Lower leg skin (tissue), 4 donors: ENCODE measurements at places on chromosomes 12 and 14.

GRCh38 chr14:89920056-89920455 lies 34.5 kb downstream of the EFCAB11 start:
- no peak for DNase-seq

DNA sequence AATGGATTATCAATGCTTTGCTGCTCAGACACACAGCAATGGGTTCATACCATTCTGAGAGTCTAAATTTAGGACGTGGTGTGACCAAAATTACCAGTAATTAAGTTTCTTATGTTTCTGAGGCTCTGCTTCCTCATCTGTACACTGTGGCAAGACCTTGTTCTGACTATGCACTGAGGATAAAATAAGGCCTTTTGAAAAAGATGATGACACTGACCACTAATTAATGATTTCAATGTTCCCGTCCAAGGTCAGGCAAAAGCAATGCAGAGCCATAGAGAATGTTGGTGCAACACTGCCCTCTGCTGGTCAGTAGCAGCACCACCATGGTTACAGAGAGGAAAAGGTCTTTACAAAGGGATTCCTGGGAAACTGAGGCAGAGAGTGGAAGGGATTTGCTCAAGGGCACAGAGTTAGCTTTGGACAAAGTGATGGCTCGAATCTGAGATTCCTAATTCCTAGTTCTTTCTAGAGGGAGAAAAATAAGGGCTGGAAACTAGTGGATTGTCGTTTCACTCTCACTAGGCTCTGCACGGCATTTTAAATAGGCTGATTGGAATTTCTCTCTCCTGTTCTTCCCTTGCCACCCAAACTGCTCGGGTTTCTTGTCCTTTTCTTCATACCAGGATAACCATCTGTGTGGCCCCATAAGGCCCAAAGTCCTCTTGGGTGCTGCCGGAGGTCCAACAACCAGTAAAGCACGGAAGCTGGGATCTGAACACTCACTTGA lies 22.3 kb upstream of the P2RX7 start:
- peak; percentile 91 for DNase-seq

DNA sequence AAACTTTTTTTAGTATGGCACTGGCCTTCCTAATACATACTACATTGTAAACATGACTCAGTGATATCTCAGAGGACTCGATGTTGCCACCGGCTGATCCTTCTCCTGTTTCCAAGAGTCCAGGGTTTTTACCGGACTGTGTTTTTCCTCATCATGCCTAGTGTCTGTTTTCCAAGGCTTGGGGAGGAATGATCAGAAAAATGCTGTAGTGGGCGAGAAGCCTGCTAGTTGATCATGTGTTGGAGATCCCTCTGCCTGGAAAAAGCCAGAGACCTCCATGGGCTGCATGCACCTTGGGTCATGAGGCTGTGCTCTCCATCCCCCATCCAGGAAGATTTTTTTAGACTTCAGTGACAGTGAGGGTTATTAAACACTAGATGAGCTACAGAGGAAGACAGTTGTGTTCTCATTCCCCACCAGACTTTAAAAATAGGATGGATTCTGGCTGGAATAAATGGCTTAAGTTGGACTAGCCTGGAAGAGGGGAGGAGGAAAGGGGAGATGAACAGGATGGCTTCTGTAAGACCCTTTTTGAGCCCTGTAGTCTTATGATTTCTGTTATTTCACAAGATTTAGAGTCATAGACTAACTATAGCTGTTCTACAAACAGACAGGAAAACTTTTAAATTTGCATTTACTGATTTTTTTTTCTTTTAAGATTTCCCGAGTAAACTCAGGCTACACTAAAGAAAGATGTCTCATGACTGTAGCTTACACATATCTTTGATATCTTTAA lies 145.7 kb downstream of the SAMD4A start:
- DNase-seq = peak; percentile 45

DNA sequence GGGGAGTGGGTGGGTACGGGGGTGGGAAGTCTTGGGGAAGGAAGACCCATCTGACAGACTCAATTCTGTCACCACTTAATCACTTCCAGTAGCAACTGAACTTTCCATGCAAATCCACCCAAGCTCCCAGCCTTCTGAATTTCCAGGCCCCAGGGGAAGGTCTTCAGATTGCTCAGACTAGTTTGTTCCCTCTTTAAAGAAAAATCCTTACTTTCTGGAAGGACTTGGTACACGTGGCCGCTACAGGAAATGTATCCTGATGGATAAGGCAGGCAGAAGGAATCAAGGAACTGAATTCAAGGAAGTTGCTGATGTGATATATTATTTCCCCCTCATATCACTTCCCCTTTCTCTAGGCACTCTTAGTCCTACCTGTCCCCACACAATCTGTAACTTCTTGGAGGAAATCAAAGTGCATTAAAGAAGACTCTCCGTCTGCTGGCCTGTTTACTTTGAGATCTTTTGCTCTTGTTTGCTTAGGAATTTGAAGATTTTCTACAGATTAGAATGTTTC lies 6.4 kb downstream of the NFKBIA start:
- no peak for DNase-seq

DNA sequence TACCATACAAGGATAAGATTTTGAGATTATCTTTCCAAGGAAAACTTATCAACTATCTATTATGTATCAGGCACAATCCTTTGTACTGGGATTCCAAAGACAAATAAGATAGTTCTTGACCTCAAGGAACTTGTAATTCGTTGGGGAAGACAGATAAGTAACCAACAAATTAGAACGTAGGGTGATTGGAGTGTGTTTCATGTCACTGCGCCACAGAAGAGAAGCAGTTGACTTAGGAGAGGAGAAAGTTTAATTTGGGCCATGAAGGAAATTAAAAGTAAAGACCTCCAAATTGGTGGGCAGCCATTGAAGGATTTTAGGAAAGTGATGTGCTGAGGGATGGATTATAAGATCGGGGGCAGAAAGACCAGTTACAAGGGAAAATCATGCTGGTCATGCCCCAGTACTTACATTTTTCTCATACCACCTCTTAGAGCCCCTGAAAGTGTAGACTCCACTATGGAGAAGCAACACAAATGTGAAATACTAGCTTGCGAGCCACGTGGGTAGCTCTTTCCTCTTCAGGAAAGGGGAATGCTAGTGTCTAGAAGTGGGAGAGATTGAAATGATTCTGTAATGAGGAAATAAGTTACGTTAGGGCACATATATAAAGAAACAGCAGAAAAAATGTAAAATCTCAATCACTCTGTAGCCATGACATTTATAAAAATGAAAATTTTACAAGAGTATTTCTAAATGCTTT lies 148.7 kb downstream of the ETV6 start:
- DNase-seq = no peak

DNA sequence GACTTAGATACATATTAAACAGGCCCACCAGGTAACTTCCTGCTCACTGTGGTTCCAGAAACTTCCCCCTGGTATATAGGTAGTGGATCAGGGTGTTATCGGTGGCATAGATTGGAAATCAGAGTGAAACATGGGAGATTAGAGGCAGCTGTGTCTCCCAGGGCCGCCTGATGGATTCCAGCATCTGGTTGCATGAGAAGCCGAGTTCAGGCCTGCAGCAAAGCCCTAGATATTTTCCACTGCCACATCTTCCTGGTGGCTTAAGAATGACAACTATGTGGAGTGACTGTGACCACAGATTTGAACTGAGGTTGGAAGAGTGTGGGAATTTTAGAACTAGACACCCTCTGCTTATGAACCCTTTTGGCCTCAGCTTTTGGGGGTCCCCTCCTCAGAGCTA lies 184.8 kb upstream of the NTF3 start:
- no peak for DNase-seq

DNA sequence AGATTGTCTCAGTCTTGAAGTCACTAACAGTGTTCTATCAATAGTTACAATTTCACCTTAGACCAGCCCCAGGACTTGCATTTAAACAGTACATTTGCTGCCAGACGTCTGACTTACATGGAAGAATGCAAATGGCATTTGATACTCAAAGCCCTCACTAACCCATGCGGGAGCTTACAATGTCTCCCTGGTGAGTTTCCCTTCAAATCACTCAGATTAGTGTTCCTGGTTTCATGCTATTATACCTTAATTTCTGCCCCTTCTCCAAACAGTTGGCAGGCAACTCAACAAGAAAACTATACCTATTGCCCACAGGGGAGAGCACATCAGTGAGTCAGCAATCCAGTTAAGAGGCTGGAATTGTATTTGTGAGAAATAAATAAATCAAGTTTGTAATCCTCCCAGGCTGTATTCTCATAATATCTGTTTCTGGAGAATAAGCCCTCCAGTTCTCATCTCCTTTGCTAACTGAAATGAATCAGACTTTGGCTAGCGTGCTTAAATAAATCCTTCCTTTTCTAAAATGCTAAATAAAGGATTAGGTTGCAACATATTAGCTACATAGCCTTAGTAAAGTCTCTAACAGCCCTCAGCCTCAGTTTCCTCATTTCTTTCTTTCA lies 23.7 kb downstream of the GSTZ1 start:
- no peak for DNase-seq

- DNase-seq = no peak
Observed at GRCh38 chr14:75602503-75602902, 24.1 kb downstream of the FLVCR2 start.

- no peak for DNase-seq
Observed at GRCh38 chr12:82481954-82482353, 123.6 kb downstream of the METTL25 start.

GRCh38 chr12:11795913-11796459 lies 146.5 kb downstream of the ETV6 start:
- no peak for DNase-seq

DNA sequence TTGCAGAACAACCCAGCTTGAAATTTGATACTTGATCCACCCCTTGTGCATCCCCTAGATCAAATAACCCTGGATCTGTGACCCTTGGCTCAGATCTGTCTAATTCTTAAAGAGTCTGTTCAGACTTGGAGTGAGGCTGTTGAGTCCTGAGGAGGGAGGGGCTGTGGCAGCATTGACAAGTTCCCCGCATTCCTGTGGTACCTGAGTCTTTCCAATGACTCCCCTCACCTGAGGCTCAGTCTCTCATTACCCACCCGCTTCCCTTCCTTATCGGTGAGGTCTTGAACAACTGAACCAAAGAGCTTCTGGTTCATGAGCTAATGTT lies 16.1 kb upstream of the HDAC7 start:
- no peak for DNase-seq

- DNase-seq = no peak
Observed at GRCh38 chr14:51207621-51208020, 32.4 kb upstream of the TMX1 start.

DNA sequence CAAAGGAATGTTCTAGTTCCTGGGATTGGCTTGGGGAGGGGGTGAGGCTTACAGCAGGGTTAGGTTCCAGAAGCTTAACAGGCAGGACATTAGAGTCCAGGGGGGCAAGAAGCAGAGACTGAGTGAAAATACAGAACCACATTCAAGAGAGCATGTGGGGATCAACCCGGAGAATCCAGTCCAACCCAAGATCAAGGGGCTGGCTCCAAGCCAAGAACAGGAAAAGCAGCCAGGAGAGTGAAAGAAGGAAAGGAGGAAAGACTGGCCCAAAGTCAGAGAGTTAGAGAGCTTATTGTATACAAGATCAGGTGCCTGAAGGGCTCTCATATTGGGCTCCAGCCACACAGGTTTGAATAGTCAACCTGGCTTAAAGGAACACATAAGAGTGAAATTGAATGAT lies 190.3 kb upstream of the CDKN3 start:
- DNase-seq = no peak

- no peak for DNase-seq
Observed at GRCh38 chr12:53428741-53429140, 5.1 kb downstream of the AMHR2 start.

DNA sequence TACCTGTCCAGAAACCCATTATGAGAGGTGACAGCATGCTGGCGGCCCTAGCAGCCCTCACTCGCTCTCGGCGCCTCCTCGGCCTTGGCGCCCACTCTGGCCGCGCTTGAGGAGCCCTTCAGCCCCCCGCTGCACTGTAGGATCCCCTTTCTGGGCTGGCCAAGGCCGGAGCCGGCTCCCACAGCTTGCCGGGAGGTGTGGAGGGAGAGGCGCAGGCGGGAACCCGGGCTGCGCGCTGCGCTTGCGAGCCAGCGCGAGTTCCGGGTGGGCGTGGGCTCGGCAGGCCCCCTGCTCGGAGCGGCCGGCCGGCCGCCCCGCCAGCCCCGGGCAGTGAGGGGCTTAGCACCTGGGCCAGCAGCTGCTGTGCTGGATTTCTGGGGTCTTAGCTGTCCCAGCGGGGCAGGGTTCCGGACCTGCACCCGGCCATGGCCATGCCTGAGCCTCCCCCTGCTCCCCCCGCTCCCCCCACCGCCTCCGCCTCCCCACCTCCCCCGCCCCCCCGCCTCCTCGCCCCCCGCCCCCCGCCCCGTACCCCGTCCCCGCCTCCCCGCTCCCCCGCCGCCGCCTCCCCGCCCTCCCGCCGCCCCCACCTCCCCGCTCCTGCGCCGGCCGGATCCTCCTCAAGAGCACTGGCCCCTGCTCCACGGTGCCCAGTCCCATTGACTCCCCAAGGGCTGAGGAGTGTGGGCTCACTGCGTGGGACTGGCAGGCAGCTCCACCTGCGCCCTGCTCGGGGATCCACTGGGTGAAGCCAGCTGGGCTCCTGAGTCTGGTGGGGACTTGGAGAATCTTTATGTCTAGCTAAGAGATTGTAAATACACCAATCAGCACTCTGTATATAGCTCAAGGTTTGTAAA lies 163.1 kb downstream of the KLHL28 start:
- no peak for DNase-seq

GRCh38 chr12:104524034-104524832 lies 67.5 kb downstream of the CHST11 start:
- no peak for DNase-seq

DNA sequence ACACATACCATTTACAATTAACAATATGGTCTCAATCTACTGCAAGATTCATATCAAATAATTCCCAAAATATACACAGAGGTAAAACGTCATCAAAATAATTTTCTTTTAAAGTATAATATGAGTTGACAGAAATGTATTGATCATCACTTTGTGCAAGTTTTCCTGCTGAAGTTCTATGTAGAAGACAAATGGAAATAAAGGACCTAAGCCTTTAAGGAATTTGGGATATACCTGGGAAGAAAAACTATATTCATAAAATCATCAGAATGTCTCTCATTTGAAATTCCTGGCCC lies 61.1 kb upstream of the DAAM1 start:
- no peak for DNase-seq

- no peak for DNase-seq
Observed at GRCh38 chr12:91746976-91747375, 398.7 kb downstream of the BTG1 start.

GRCh38 chr12:92871116-92871515 lies 58.0 kb downstream of the EEA1 start:
- DNase-seq = no peak

DNA sequence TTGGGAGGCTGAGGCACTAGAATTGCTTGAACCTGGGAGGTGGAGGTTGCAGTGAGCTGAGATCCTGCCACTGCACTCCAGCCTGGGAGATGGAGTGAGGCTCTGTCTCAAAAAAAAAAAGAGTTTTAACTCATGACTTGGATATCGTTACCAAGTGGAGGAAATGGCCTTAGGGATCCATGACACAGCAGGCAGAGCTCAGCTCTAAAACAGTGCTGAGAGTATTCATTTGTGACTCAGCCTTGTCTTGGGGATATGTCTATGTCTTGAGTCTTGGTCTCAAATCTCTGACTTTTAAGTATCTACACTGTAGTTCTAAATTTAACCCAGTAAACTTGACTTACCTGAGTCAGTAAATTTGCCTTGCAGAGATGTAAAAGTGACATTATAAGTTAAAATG lies 8.8 kb upstream of the PEX5 start:
- no peak for DNase-seq
